ENCODE measurements at places on chromosomes 5 and 9.

GRCh38 chr5:110086658-110087388, 397.1 kb downstream of the MAN2A1 start:
- no peak for DNase-seq

DNA sequence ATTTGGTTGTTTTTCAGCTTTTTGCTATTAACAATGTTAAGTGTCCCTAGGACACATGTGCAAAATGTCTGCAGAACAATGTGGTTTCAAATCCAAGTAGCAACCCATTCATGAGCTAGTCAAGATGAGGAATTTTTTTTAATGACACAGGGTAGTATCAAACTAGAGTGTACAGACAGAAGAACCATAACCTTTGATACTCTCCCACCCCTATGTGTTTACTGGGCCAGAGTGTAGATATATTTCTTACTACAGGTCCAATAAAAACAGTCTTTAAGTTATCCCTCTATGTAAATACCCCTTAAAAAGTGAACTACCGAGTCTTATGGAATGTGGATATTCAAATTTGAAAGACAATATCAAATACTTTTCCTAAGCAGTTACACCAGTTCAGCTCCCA, 45.6 kb downstream of the AUH start:
- no peak for DNase-seq

DNA sequence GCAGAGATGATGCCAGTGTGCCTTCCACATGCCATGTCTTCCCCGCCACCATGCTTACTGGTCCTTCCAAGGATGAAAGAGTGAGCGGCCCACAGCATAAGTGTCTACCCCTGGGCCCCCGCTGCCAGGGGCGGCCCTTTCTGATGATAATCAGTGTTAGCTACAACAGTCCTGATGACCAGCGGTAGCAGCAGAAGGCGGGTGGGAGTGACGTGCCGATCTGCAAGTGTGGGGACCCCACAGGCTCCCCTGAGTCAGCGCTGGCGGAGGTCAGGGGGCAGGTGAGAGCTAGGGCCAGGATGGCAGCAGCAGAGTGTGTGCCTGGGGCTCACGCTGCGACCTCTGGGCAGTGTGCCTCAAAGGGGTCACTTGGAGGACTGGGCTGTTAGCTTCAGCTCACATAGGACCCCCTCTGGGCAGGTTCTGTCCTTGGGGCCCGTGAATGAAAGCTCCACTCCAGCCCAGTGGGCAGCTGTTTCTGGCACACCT, 80.4 kb downstream of the HMCN2 start:
- DNase-seq: no peak

DNA sequence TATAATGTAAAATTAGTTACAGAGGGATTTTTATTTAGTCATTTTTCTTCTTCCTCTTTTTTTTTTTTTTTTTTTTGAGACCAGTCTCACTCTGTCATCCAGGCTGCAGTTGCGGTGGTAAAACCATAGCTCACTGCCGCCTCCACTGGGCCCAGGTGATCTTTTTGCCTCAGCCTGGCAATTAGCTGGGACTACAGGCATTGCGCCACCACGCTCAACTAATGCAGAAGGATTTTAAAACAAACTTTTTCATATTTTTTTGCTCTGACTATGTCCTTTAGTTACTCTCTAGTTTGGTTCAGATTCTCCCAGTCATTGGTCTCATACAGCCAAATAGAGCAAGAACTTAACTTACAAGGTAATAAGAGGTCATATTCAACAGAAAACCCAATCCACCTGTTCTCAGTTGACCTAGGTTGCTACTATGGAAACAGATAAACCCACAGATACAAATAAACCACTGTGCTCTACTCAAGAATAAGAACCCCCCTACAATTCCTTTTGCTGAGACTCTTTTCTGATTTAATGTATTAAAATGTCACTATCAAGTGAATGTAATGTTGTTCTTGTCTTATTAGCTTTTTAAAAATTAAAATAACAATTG, 50.1 kb upstream of the TTC39B start:
- DNase-seq: no peak

GRCh38 chr5:180825768-180826525, 23.3 kb upstream of the MGAT1 start:
- DNase-seq: no peak

GRCh38 chr5:168348084-168348414, 56.6 kb downstream of the WWC1 start:
- no peak for DNase-seq

- DNase-seq: no peak
Observed at GRCh38 chr9:134429007-134429406, 102.8 kb downstream of the RXRA start.

DNA sequence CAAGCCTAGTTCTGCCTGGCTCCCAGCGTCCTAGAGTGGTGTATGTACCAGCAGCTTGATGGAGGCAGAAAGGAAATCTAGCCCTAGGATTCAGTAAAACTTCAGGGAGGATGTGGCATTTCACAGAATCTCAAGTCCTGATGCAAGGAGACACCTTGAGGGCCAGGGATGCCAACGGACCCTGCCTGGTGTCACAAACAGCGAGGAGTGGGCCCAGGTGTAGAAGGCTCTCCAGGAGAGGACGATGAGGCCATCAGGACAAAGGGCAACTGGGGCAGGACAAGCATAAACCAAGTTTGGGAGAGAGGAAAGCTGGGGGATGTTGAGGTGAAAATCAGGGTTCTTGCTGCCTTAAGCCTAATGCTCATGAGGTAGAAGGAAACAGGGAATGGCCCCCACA, 82.1 kb upstream of the SLC25A51 start:
- DNase-seq: no peak
